ENCODE measurements at places on chromosomes 7 and 10.

GRCh38 chr10:102195296-102195870, 30.7 kb upstream of the ELOVL3 start:
- no peak for DNase-seq

DNA sequence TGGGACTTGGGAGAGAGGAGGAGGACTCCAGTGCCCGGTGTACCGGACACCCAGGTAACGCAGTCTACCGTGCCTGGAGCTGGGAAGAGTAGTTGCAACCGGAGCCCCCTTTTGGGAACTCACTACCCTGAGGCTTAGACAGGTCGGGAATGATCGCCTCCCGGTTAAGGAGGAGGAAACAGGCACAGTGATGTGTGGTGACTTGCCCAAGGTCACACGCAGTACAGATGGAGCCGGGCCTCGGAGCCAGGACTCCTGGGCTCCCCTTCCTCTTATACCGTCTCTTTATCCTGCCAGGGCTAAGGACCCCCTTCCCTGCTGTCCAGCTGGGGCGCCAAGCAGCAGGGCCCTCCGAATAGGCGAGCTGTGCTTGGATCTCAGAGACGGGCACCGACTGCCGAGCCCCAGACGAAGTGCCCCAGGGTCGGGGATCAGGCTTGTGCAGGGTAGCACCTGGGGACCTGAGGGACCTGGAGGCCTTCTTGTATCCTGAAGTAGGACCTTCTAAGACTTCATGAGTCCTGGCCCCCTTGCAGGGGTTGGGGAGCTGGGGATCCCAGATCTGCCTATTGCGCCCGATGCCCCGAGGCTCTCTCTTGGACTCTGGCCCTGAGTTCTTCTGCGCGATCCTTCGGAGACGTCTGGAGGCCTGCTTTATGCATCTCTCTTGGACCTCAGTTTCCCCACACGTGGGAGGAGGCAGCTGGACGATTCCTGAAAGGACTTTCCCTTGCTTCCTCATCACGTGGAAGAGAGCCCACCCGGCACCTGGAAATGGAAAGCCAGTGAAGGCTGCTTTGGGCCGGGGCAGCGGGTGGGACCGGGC, 767 bp upstream of the CYP26A1 start:
- DNase-seq, result no peak

- DNase-seq, result no peak
These were observed 148.3 kb upstream of the PHYHIPL start for GRCh38 chr10:59027975-59028655.

DNA sequence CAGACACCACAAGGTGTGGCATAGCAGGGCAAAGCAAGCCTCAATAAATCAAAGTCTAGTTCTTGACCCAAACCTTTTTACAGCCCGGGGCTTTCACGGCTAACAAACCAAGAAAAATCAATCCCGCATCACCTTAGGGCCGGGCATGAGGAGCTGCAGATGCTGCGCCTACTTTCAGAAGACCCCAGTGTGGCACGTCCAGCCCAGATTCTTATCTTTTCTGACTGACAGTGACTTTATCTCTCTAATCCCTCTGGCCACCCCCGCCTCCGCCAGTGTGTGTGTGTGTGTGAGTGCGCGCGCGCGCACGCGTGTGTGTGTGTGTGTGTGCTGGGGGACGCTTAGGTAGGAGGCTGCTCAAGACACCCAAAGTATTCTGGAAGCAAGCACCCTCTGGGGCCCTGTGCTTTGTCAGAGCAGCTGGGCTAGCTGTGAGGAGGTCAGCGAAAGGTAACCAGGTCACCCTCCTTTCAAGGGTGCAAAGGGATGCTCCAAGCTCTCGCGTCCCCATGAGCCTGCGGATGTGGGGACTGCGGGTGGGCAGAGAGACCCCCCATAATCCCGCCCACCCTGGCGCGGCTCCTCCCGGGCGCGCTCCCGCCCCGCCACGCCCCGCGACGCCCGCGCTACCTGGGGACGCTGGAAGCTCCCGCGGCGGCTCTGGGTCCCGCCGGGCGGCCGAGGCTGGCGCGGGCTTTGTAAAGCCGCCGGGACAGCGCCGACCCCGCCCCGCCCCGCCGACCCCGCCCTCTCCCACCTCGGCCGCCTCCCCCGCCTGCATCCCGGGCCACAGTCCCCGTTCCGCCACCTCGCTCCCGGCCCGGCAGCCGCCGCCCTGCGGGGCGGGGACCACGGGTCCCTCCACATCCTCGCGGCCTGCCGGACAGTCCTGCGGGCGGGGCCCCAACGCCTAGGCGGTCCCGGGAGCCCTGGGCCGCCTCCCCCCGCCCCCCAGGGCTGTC, 57.1 kb upstream of the RHOBTB1 start:
- no peak for DNase-seq

- DNase-seq, result no peak
These were observed 70.0 kb upstream of the INSYN2A start for GRCh38 chr10:127266431-127266830.

DNA sequence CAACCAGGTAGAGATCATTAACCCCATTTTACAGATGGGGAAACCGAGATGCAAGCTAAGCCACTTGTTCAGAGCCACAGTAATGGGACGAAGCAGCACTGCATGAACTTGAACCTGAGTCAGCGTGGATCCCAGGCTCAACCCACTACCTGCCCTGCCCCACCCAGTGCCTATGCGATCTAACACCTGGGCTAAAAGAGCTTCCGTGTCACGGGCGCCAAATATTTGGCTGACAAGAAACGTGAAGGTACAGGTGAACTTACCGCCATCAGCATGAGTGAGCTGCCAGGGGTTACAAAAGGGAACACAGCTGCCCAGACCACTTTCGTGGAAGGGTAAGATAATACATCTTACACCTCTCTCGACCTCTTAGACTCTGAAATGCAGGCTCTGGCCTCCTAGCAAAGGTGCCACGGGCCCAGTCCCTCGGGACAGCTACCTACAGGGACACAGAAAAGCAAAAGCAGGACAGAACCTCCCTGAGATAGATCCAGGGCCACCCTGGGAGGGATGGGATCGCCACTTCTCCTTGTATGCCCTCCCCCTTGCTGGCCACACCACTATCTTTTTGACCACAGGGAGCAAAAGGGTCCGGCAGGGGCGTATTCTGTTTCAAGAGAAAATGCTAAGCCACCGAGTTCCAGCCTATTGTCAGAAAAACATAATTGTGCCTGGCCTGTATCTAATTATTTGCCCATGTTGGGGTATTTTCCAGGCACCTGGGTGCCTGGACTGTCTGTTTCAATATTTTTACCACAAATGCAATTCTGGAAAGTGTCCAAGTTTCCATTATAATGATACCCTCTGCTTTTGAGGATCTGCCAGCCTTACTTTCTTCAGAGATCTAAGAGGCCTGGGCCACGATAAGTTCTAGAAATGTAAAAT, 6.4 kb downstream of the CHST15 start:
- no peak for DNase-seq

- no peak for DNase-seq
These were observed 120.8 kb upstream of the RET start for GRCh38 chr10:42956045-42956444.

DNA sequence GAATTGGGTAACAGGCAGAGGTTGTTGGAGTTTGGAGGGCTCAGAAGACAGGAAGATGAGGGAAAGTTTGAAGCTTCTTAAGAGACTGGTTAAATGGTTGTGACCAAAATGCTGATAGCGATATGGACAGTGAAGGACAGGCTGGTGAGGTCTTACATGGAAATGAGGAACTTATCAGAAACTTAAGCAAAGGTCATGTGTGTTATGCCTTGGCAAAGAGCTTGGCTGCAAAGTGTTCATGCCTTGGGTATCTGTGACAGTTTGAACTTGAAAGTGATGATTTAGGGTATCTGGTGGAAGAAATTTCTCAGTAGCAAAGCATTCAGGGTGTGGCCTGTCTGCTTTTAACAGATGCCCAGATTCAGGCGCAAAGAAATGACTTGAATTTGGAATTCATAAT, 64.5 kb upstream of the EEPD1 start:
- no peak for DNase-seq

GRCh38 chr10:90779548-90779947, 78.3 kb downstream of the HTR7 start:
- DNase-seq, result no peak

- no peak for DNase-seq
These were observed 78.5 kb upstream of the LYZL1 start for GRCh38 chr10:29210266-29210868.

- DNase-seq, result no peak
These were observed 90.9 kb downstream of the MTERF1 start for GRCh38 chr7:91789558-91789957.

DNA sequence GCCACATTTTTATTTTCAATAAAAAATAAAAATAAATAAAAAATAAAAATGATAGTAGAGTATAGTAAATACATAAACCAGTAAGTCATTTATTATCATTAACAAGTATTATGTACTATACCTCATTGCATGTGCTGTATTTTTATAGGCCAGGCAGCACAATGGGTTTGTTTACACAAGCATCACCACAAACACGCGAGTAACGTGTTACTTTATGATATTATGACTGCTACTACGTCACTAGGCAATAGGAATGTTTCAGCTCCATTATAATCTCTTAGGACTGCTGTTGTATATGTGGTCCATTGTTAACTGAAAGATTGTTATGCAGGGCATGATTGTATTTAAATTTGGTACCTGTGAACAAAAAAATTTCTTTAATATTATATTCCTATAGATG, 20.8 kb upstream of the SDHAF3 start:
- no peak for DNase-seq

DNA sequence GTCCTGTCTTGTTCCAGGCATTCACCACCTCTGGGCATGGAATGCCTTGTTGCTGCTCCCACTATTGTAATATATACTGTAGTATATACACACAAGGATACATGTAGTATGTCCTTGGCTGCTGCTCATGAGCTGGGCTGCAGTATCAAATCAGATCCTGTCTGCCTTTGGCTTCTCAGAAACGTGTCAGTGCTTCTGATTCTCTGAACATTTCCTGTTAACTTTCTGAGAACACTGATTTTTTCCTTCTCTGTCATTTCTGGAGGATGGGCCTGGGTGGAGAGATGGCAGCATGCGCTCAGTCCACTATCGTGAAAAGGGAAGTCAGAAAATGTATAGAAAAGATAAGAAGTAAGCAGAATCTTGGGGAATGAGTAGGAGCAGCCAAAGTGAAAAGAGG, 12.2 kb downstream of the SFTPA2 start:
- DNase-seq, result no peak

DNA sequence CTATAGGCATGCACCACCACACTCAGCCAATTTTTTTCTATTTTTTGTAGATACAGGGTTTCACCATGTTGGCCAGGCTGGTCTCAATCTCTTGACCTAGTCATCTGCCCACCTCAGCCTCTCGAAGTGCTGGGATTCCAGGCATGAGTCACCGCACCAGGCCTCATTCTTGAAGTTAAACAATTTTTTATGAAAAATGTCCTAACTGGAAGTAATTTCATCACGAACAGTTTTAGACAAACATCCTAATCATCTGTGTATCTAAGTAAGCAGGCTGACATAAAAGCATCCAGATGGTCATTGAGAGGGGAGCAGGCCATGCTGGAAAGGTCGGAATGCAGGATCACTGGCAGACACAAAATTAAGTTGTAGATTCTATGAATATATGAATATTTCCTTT, 269.1 kb downstream of the ZMYND11 start:
- DNase-seq, result no peak

DNA sequence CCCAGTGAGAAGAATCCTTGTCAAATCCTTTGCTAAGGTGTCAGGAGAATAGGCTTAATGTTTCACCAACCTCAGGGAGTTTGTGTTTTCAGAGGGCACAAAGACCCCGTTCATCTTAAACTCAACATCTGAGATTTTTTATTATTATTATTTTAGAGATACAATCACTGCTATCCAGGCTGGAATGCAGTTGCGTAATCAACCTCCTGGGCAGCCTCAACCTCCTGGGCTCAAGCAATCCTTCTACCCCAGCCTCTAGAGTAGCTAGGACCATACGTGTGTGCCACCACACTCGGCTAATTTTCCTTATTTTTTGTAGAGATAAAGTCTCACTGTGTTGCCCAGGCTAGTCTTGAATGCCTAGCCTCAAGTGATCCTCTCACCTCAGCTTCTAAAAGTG, 599.2 kb downstream of the KCNMA1 start:
- no peak for DNase-seq

- DNase-seq, result no peak
These were observed 561.6 kb downstream of the TCERG1L start for GRCh38 chr10:130749911-130750310.

GRCh38 chr10:15385552-15386455, 14.7 kb upstream of the FAM171A1 start:
- DNase-seq, result no peak

DNA sequence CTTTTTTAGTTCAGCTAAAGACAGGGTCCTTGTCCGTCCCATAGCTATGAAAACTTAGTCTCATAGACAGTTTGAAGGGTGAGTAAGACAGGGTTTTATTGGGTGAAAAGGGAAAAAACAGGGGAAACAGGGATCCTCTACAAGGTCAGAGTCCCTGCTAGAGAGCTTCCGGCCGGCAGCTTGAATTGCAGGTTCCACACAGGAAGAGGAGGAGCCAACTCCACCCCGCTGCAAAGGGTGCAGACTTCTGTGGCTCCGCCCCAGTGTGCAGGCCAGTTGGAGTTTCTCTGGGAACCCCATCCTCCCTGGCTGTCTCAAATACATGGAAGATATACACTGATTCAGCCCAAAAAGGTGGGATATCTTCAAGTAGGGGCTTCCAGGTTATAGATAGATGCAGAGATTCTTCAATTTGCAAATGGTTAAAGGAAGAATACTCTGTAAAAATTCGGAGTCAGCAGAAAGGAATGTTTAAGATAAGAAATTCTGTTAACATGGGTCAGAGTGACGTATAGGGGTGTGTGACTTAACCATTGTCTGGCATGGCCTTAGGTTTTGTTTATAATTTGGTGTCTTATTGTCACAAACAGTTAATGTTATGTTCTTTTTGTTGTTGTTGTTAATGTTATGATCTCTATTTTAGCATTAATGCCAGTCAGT, 34.6 kb upstream of the HECW1 start:
- no peak for DNase-seq

DNA sequence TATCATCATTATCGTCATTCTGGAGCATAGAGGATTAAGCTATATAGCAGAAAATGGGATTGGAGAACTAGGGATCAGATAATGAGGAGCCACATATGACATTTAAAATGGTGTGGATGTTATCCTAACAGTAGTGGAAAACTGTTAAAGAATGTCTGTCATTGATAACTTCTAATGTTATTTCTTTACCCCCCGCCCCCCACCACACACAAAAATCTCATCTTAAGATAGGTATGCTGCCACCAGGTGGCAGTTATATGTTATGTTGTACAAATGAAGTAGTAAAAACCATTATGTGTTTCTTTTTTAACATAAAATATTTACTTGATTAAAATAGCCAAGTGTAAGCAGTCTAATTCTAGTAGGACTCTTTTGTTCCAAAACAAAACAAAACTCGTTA, 13.0 kb downstream of the AKAP9 start:
- no peak for DNase-seq

DNA sequence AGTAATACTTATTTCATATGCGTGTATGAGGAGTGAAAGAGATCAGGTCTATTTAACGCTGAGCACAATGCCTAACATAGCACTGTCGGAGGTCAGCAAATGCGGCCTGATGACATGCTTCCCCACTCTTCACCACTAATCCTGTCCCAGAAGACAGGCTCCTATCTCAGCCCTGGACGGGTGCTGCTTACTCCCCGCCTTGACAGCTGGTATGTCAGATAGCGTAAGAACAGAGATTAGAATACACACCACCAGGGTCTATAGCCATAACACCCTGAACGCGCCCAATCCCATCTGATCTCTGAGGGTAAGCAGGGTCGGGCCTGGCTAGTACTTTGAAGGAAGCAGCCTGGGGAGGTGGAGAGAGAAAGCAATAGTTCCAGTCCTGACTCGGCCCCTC, 32.3 kb upstream of the TM9SF3 start:
- no peak for DNase-seq

- no peak for DNase-seq
These were observed 178.7 kb upstream of the PODXL start for GRCh38 chr7:131735101-131735500.
